H9 (cell line): ENCODE measurements at places on chromosomes 13 and 19. TPM values are rescaled to one million over a fixed set of nuclear protein-coding genes. Genes with fewer than 3 reads are reported as not detected.

- no peaks in the 10 kb centered on the region for H3K4me1 ChIP-seq
- H3K27ac ChIP-seq, result no peak overlapping the region
- no peak overlapping the region for H3K4me3 ChIP-seq
- no peaks in the 10 kb centered on the region for H3K36me3 ChIP-seq
These were observed 20.2 kb upstream of the FNDC3A start for GRCh38 chr13:48955536-48955935.

Gene TRPC4
- 18.9 and 19.0 TPM in 2 replicates for total RNA-seq

DNA sequence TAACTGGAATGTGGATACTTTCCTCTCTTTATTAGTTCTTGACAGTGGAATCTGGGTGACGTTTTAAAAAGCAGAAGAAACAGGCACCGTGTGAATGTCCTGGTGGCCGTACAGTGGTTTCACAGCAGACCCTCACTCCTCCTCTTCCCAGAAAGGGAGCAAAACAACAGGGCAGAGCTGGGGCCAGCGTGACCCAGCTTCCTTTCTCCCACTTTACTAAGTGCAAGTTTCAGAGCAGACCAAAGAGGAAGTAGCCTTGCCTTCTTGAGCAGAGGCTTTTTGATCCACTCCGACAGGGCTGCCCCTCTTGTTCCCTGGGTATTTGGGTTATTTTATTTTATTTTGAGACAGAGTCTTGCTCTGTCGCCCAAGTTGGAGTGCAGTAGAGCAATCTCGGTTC, 19.6 kb upstream of the C19orf33 start:
- H3K4me1 ChIP-seq, result no peaks in the 10 kb centered on the region
- H3K27me3 ChIP-seq, result no peaks in the 10 kb centered on the region
- no peak for DNase-seq
- peaks cover 19% of the 10 kb centered on the region; the same call in 2 of the 3 replicates for H3K36me3 ChIP-seq
- no peak overlapping the region for H3K27ac ChIP-seq
- no peak overlapping the region for H3K4me3 ChIP-seq

DNA sequence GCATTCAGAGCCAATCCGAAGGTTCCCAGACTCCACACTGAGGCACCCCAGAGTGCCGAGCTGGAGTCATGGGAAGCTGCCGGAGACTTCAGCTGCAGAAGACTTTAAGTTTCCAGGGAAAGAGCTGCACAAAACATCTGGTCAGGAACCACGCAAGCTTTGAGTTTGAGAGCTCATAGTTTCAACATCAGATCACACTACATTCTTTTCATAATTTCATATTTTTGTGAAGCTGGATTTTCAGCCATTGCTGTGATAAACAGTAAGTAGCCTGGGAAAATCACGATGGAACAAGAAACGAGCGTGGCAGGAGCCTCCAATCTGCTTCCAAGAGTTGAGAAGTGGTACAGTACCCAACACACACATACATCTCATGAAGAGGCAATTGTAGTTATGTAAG, 25.5 kb upstream of the ATP12A start:
- H3K27ac ChIP-seq, result no peak overlapping the region
- no peaks in the 10 kb centered on the region for H3K27me3 ChIP-seq
- no peaks in the 10 kb centered on the region for H3K4me1 ChIP-seq
- H3K4me3 ChIP-seq, result no peak overlapping the region
- no peaks in the 10 kb centered on the region for H3K36me3 ChIP-seq
- no peak for DNase-seq

- H3K36me3 ChIP-seq, result peaks cover 84% of the 10 kb centered on the region
- H3K27ac ChIP-seq, result no peak overlapping the region
- no peak for DNase-seq
- no peaks in the 10 kb centered on the region for H3K27me3 ChIP-seq
- no peak overlapping the region for H3K4me3 ChIP-seq
- no peaks in the 10 kb centered on the region for H3K4me1 ChIP-seq
These were observed 23.3 kb downstream of the ELAVL1 start for GRCh38 chr19:7982103-7982502.

GRCh38 chr19:36460046-36460445, 29.3 kb downstream of the ZNF566 start:
- no peak overlapping the region for H3K27ac ChIP-seq
- H3K27me3 ChIP-seq, result no peaks in the 10 kb centered on the region
- peaks cover 43% of the 10 kb centered on the region for H3K36me3 ChIP-seq
- DNase-seq, result no peak
- no peaks in the 10 kb centered on the region for H3K4me1 ChIP-seq

DNA sequence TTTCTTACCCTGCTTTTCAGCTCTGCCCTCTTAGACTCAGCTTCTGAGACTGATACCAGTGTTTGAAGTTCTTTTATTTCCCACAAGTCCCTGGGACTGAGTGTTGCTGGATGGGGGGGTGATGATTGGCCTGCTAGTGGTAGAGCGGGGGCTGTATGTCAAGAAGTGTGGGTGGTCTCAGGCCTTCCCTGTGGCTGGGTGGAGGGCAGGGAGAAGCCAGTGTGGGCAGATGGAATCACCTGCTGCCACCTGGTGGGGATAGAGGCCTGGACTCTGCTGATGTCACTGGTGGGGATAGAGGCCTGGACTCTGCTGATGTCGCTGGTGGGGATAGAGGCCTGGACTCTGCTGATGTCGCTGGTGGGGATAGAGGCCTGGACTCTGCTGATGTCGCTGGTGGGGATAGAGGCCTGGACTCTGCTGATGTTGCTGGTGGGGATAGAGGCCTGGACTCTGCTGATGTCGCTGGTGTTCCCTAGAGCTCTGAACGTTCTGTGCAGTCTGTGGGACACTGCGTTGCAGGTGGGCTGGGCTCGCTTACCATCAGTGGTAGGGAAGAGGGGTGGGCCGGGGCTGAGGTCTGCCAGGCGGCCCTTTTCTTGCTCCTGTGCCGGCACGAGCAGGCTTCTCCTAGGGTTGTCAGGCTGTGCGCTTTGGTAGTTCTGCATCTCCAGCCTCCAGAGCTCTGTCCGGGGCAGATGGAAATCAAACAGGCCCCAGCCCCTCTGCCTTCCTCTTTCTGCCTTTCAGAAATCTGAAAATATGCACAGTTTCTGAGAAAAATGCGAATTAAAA, 101.3 kb downstream of the ARHGEF7 start:
- peaks cover 26% of the 10 kb centered on the region for H3K4me1 ChIP-seq
- H3K4me3 ChIP-seq, result no peak overlapping the region
- H3K36me3 ChIP-seq, result no peaks in the 10 kb centered on the region; the same call in 2 of the 3 replicates

DNA sequence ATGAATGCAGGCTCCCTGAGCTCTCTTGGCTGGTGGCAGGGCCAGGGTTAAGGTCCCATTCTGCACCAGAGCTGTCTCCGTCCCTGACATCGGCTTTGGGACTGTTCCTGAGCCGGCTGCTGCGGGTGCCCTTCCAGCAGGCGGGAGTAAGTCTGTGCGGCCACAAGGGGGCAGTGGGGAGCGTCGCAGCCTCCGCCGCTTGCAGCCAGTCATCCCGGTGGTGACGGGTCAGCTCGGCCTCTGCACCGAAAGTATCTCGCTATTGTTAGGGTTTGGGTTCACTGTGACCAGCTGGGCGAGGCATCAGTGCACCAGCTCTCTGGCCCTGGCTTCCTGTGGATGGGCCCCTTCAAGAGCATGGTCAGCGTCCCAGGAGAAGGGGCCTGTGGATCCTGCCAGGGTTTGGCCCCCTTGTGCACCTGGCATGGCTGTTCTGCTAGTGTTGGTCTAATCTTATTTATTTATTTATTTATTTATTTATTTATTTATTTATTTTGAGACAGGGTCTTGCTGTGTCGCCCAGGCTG, 15.1 kb downstream of the NDUFB7 start:
- peak; percentile 93 for DNase-seq
- no peak overlapping the region for H3K27ac ChIP-seq
- H3K4me1 ChIP-seq, result no peaks in the 10 kb centered on the region; the same call in 1 of the 2 replicates
- H3K4me3 ChIP-seq, result peak overlapping the region; percentile 23; the same call in 1 of the 3 replicates

Gene ANGPTL4
- total RNA-seq, result 1.9 and 2.5 TPM in 2 replicates

Gene ZNF793
- total RNA-seq, result 14.6 and 17.1 TPM in 2 replicates

DNA sequence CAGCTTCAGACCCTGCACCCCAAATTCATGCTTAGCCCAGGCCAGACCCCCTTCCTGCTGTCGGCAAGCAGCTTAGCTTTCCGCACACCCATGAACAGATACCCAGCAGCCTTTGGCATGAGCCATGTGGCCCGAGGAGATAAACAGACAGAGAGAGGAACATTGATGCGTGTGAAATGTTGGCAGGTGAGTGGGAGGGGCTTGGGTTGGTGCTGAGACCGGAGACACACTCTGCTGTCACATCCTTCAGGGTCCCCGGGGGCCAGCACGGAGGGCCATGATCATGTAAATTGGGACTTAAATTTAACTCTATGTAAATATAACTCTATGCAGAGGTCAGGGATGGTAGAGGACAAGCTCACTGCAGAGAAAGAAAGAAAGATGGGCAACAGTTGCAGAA, 1.5 kb downstream of the CD22 start:
- H3K4me1 ChIP-seq, result peaks cover 9% of the 10 kb centered on the region; the same call in 1 of the 2 replicates
- no peak overlapping the region for H3K4me3 ChIP-seq
- no peak for DNase-seq
- H3K27me3 ChIP-seq, result no peaks in the 10 kb centered on the region

- H3K4me3 ChIP-seq, result no peak overlapping the region
- peak; percentile 85 for DNase-seq
- H3K4me1 ChIP-seq, result no peaks in the 10 kb centered on the region
- H3K27ac ChIP-seq, result no peak overlapping the region
- H3K36me3 ChIP-seq, result peaks cover 16% of the 10 kb centered on the region; the same call in 1 of the 2 replicates
- H3K27me3 ChIP-seq, result no peaks in the 10 kb centered on the region
These were observed 5.0 kb downstream of the ZSCAN5A start for GRCh38 chr19:56309511-56310185.

DNA sequence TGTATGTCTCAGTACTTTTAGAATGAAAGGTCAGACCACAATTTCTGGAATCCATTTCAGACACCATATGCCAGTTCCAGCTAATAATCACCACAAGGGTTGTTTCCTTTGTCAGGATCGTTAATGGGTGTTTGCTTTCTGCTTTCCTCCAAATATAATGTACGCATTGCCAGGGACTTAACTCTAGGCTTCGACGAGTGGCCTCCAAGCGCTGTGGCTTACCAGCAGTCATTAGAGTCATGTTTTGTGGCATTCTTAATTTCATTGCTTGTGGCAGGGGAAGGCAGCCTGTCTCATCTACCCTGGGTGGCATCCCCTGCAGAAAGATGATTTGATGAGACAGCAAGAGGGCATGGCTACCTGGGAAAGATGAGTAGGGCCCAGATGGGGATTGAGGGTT, 22.5 kb downstream of the SAFB start:
- peaks cover 43% of the 10 kb centered on the region; the same call in 2 of the 3 replicates for H3K36me3 ChIP-seq
- H3K27ac ChIP-seq, result no peak overlapping the region
- no peaks in the 10 kb centered on the region for H3K27me3 ChIP-seq
- H3K4me1 ChIP-seq, result no peaks in the 10 kb centered on the region
- no peak overlapping the region for H3K4me3 ChIP-seq
- DNase-seq, result no peak

Gene ZNF441
- 0.85 and 1.3 TPM in 2 replicates for total RNA-seq

DNA sequence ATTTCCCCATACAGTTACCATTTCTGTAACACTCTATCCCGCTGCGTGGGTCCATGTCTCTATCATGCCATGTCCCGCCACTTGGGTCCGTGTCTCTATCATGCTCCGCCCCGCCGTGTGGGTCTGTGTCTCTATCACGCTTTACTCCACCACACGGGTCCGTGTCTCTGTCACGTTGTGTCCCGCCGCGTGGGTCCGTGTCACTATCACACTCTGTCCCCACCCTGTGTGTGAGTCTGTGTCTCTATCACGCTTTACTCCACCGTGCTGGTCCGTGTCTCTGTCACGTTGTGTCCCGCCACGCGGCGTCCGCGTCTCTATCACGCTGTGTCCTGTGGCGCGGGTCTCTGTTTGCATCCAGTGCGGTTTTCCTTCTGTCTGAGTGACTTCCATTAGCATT, 11.6 kb downstream of the ADPRHL1 start:
- H3K4me1 ChIP-seq, result no peaks in the 10 kb centered on the region
- no peak overlapping the region for H3K27ac ChIP-seq
- no peak for DNase-seq
- H3K4me3 ChIP-seq, result no peak overlapping the region
- H3K36me3 ChIP-seq, result peaks cover 14% of the 10 kb centered on the region
- H3K27me3 ChIP-seq, result no peaks in the 10 kb centered on the region

DNA sequence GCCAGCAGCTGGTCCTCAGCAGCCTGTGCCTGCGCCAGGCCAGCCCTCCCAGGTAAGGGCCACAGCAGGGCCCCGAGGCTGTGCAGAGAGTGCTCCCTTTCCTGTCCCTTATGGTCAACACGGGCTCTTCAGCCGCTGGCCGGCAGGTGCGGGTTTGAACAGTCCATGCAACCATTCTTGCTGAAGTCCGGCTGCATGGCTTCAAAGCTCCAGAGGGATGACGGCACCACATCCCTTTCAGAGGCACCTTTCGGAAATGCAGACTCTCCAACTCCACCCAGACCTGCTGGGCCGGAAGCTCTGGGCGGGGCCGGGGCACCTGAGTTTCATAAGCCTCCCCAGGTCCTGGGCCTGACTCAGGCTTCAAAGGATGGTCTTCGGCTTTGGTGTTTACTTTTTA, 81.3 kb downstream of the SPACA7 start:
- no peaks in the 10 kb centered on the region; the same call in 1 of the 2 replicates for H3K36me3 ChIP-seq
- H3K27me3 ChIP-seq, result no peaks in the 10 kb centered on the region
- no peak for DNase-seq
- H3K4me3 ChIP-seq, result no peak overlapping the region
- no peaks in the 10 kb centered on the region for H3K4me1 ChIP-seq

DNA sequence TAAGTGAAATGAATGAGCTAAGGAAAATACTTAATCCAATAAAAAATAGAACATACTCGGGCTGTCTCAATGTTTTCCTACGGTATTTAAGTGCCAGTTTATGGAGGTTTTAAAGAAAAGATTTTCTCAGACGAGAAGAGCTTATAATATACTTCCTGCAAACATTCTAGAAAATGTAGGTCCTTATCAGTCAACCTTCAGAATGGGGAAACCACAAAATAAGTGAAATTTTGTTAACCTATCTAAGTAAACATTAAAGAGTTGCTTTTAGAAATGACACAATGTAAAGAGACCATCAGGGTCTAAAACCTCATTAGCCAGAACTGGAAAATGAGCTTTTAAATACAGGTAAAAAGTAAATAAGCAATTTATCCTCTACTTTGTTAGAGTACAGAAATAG, 12.1 kb downstream of the MIR17HG start:
- peaks cover 18% of the 10 kb centered on the region for H3K36me3 ChIP-seq
- H3K27me3 ChIP-seq, result no peaks in the 10 kb centered on the region
- no peak overlapping the region for H3K27ac ChIP-seq

Gene CALR3
- 0.44 and 0.53 TPM in 2 replicates for total RNA-seq

- H3K4me3 ChIP-seq, result no peak overlapping the region
- H3K36me3 ChIP-seq, result no peaks in the 10 kb centered on the region
- no peak overlapping the region for H3K27ac ChIP-seq
- H3K27me3 ChIP-seq, result no peaks in the 10 kb centered on the region
These were observed 83.3 kb downstream of the KLF5 start for GRCh38 chr13:73142071-73142470.

DNA sequence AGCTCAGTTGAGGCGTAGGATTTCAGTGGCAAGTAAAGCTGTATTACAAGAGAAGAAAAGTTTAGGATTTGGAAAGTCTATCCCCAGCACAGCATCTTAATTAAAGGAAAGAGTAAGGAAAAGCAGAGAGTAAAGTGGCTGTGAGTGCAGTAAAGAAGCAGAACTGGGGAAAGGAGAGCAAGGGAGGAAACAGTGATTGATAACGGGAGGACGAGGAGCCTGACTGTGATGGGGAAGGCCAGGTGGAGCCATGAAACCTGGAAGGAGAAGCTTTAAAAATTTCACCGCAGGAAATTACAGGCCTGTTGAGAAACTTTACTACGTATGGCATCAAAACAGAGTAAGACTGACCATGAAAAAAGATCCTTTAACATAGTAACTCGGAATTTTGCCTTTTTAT, 175.6 kb downstream of the SHISA2 start:
- no peak overlapping the region for H3K27ac ChIP-seq
- H3K4me1 ChIP-seq, result peaks cover 3% of the 10 kb centered on the region; the same call in 1 of the 2 replicates
- H3K36me3 ChIP-seq, result no peaks in the 10 kb centered on the region; the same call in 1 of the 2 replicates
- DNase-seq, result no peak
